ENCODE measurements at places on chromosomes 5 and 9.

- no peak for DNase-seq
Measured at GRCh38 chr5:151674626-151675610, 11.8 kb downstream of the SPARC start.

- no peak for DNase-seq
Measured at GRCh38 chr5:362978-363765, 41.7 kb downstream of the AHRR start.

- DNase-seq = no peak
Measured at GRCh38 chr9:106039151-106039935, 345.0 kb downstream of the TMEM38B start.

DNA sequence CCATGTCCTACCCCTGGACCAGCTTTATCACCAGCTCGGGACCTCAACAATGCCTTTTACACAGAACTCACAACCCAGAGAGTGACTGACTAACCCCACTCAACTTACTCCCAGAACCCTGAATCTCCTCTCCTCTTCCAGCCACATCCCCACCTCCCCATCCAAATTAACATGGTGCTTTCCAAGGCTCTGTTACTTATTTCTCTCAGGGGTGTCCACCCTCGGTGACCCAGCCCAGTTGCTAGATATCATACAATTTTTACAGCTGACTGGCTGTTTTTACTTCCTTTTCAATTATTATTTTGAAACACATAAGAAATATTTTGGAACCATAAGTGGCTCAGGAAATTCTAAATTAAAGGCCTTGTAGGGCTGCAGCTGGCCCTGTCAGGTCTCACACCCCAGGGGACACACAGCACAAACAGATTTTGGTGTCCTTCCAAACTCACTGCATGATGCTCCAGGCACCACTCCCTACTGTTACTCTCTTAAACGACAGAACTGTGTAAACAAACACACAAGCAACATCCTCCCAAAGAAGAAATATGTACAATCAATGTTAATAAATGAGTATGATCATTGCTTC lies 180.6 kb downstream of the ADAMTS12 start:
- no peak for DNase-seq

- no peak for DNase-seq
Measured at GRCh38 chr5:14556015-14556414, 25.6 kb upstream of the OTULINL start.

- no peak for DNase-seq
Measured at GRCh38 chr5:4563400-4563799, 576.7 kb upstream of the ADAMTS16 start.

GRCh38 chr5:59007460-59008063 lies 424.7 kb downstream of the RAB3C start:
- DNase-seq = no peak

DNA sequence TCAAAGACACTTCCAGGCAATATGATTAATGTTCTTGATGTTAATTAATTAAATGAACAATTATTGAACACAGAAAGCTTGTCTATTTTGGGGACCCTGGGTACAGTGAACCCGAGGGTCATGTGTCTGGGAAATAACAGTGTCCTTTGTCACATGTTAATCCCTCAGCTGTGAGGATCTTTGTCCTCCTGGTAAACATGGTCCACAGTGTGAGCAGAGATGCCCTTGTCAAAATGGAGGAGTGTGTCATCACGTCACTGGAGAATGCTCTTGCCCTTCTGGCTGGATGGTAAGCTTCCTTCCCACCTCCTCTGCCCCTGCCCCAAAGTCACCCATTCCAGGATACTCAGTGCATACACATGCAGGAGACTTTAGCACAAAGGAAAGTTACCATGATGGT lies 107.9 kb downstream of the MEGF10 start:
- no peak for DNase-seq

- DNase-seq = peak; percentile 50
Measured at GRCh38 chr5:80406980-80407734, 707 bp upstream of the ZFYVE16 start.

- no peak for DNase-seq
Measured at GRCh38 chr5:124740071-124740470, 6.4 kb downstream of the ZNF608 start.

DNA sequence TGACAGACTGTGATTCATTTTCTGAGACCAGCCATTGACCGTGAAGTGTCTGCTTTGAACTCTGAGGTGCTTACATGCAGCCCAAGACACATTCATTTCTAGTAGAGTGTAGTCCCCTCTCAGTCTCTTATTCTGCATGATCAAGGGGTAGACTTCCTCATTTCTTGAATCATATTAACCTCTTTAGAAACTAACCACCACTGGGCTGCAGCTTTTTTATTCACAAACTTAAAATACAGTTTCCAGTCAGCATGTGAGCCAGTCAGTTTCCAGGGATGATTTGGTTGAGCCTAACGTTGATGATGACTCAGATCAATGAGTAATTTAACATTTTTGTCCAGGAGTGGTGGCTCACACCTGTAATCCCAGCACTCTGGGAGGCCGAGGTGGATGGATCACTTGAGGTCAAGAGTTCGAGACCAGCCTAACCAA lies 59.2 kb downstream of the OTULIN start:
- no peak for DNase-seq

GRCh38 chr9:119801311-119801710 lies 432.1 kb upstream of the BRINP1 start:
- no peak for DNase-seq

GRCh38 chr5:14706615-14707021 lies 42.1 kb downstream of the OTULIN start:
- no peak for DNase-seq

DNA sequence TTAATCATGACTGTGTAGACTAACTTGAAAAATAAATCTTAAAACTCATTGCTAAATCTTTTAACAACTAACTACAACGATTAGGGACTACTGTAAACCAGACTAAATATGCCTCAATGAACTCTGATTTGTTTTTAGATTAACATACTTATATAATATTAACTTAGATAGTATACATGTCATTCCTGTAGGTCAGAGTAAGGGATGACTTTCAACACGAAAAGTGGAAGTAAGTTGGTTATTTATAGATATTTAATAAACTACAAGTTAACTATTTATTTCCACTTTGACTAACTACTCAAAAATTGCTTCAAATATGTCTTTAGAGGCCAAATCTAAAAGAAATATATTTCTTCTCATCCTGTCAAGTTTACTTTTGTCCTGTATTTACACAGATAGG lies 795.6 kb downstream of the PTPRD start:
- no peak for DNase-seq

Measured in uterus (tissue), 4 donors.